Activated T-cell treated with anti-CD3 and anti-CD28 coated beads, Interleukin-2, amount 50 U/mL, for 72 hours (primary cell): ENCODE measurements at places on chromosomes 2 and 18.

DNA sequence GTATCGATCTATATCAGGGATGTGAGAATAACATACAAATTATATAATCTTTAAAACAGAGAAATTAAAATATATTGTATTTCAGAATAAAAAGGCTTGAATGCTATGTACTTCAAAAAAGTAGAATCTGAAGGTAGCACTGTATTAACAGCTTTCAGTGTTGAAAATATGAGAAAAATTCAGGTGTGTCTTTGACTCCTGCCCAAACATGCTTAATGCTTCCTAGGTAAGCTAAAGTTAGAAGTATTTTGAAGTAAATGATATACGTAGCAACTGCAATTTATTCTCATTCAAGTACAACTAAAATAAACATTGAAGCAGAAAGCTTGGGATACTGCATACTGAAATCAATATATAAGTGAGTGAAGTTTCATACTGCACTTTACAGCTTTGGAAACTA is 1082.0 kb upstream of the ACVR2A start:
- no peaks in the 10 kb centered on the region for H3K4me1 ChIP-seq
- no peak overlapping the region for H3K4me3 ChIP-seq
- DNase-seq, result no peak
- H3K36me3 ChIP-seq, result no peaks in the 10 kb centered on the region

DNA sequence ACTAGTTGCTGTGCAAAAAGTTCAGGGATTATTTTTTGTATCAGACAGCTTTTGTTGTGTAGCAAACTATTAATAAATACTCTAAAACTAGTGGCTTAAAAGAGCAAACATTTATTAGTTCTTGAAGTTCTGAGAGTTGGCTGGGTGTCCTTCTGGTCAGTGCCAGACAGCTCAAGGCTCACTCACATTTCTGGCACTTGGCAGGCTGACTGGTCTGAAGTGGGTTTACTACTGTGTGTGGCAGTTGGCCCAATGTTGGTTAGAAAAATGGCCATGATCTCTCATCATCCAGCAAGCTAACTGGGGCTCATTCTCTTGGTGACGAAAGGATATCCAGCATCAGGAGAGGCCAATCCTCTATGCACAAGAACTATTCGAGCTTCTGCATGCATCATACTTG is 71.4 kb upstream of the ZNF385B start:
- H3K4me3 ChIP-seq, result no peak overlapping the region
- no peaks in the 10 kb centered on the region for H3K27me3 ChIP-seq
- H3K4me1 ChIP-seq, result no peaks in the 10 kb centered on the region
- peaks cover 6% of the 10 kb centered on the region for H3K36me3 ChIP-seq

GRCh38 chr2:208819190-208819589 is 412.6 kb downstream of the PTH2R start:
- no peaks in the 10 kb centered on the region for H3K4me1 ChIP-seq
- no peak overlapping the region for H3K4me3 ChIP-seq
- H3K27me3 ChIP-seq, result no peaks in the 10 kb centered on the region
- no peak for DNase-seq
- H3K36me3 ChIP-seq, result no peaks in the 10 kb centered on the region
- H3K27ac ChIP-seq, result no peak overlapping the region

- no peaks in the 10 kb centered on the region for H3K4me1 ChIP-seq
- H3K27me3 ChIP-seq, result peaks cover 35% of the 10 kb centered on the region
- no peak overlapping the region for H3K27ac ChIP-seq
- H3K36me3 ChIP-seq, result no peaks in the 10 kb centered on the region
- H3K4me3 ChIP-seq, result no peak overlapping the region
- DNase-seq, result no peak
Observed at GRCh38 chr2:216584112-216584511, 49.1 kb upstream of the IGFBP2 start.

DNA sequence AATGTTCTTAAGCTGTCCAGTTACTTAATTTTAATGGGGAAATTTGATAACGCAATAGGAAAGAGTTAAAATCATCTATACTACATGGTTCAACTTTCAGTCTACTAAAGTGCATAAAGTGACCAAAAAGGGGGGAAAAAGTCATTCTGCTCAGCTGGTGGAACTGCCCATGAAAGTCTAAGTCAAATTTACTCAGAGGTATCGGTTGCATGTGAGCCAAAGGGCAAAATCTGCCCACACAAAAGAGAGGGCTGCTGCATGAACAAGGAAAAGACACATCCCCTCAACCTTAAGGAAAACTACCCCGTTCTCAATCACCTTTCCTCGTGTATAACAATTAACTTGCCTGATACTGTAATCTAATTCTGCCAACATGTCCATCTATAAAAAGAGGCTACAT is 126.1 kb downstream of the TCF4 start:
- H3K4me3 ChIP-seq, result no peak overlapping the region
- no peaks in the 10 kb centered on the region for H3K4me1 ChIP-seq
- H3K36me3 ChIP-seq, result no peaks in the 10 kb centered on the region
- DNase-seq, result no peak
- H3K27me3 ChIP-seq, result peaks cover 5% of the 10 kb centered on the region

DNA sequence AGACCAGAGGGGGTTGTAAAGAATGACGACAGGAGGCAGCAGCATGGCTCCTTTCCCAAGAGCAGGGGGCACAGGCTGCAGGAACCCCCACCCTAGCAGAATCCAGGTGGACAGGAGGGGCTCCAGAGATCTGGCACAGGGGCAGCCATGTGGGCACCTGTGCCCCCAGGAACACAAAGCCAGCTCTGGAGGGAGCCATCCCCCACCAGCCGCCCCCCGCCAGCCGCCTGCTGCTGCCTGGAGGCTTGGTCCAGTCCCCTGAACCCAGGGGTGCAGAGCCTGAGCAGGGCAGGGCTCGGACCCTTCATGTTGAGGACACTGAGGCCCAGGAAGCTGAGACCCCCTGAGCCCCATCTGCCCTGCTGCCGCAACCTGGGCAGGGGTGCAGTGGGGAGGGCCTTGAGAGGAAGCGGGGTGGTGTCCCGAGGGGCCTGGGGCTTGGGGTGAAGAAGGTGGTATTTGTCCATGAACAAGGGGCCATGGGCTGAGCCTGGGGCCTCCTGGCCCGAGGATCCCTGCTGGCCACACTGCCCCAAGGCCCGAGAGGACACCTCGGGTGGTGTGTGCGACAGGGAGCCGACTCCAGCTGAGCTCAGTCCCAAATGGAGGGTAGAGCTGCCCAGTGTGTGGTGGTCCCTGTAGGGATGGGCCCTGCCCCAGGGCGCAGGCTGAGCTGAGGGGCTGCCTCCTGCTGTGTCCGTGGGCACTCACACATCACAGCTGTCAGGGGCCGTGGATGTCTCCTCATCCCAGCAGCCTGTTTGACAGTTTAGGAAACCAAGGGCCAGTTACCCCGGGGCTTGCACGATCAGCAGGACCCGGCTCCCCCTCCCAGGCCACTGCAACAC is 39.8 kb upstream of the SNED1 start:
- H3K27ac ChIP-seq, result no peak overlapping the region
- H3K4me1 ChIP-seq, result no peaks in the 10 kb centered on the region
- H3K36me3 ChIP-seq, result no peaks in the 10 kb centered on the region
- no peaks in the 10 kb centered on the region for H3K27me3 ChIP-seq

- H3K27me3 ChIP-seq, result no peaks in the 10 kb centered on the region
- DNase-seq, result no peak
- H3K4me1 ChIP-seq, result no peaks in the 10 kb centered on the region
Observed at GRCh38 chr18:69387186-69387585, 13.5 kb upstream of the DOK6 start.

DNA sequence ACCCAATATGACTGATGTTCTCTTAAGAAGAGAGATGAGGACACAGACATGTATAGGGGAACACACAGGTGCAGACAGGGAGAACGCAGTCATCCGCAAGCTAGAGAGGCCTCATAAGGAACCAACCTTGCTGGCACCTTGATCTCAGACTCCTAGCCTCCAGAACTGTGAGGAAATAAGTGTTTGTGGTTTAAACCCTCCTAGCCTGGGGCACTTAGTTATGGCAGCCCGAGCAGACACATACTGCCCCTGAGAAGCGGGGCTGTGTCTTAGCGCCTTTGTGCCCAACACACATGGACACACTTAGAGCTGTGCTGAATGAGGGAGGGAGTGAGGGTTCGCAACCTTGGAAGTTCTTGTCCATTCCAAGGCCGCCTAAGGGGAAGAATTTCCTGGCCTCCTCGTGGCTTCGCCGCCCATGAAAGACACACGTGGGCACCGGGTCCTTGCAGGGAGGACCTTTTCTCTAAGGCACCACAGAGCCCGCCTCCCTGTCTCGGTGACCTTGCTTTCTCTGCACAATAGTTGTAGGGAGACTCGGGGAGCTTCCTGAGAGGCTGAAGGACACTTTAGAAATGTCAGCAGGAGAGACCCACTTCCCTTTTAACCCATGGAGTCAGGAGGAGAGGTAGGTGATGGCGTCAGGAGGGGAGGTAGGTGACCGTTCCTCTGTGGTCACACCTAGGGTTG is 224.5 kb upstream of the HDAC4 start:
- DNase-seq, result no peak
- no peak overlapping the region for H3K4me3 ChIP-seq
- no peaks in the 10 kb centered on the region for H3K27me3 ChIP-seq
- no peak overlapping the region for H3K27ac ChIP-seq
- peaks cover 54% of the 10 kb centered on the region for H3K4me1 ChIP-seq

- no peak for DNase-seq
- H3K4me3 ChIP-seq, result no peak overlapping the region
- no peaks in the 10 kb centered on the region for H3K4me1 ChIP-seq
Observed at GRCh38 chr2:15517793-15518192, 43.3 kb downstream of the NBAS start.

DNA sequence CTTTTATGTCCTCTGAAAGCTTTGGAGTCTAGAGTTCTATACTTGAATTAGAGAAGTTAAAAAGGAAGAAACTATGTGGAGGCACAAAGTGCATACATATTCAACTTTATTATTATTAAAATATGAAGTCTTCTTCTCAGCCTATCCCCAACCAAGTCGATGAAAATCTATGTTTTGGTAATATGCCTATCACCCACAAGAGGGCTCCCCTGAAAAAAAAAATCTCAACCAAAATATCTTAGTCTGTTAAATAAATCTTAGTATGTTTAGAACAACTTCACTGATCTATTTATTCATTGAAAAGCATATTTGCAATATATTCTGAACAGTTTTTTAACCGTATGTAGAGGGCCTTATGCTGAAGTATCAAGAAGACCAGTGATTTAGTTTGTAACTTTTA is 804.5 kb downstream of the TDRD15 start:
- no peaks in the 10 kb centered on the region for H3K4me1 ChIP-seq
- DNase-seq, result no peak
- no peaks in the 10 kb centered on the region for H3K27me3 ChIP-seq
- no peak overlapping the region for H3K27ac ChIP-seq
- no peaks in the 10 kb centered on the region for H3K36me3 ChIP-seq

DNA sequence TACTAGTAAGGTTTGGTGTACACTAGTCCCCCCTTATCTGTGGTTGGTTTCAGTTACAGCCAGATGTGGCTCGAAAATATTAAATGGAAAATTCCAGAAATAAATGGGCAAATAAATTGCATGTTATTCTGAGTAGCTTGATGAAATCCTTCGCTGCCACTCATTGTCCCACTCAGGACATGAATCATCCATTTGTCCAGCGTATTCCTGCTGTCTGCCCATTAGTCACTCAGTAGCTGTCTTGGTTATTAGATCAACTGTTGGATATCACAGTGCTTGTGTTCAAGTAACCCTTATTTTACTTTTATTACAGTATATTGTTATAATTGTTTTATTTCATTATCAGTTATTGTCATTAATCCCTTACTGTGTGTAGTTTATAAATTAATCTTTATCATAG is 21.7 kb downstream of the ZDBF2 start:
- H3K4me3 ChIP-seq, result no peak overlapping the region
- no peak for DNase-seq
- no peak overlapping the region for H3K27ac ChIP-seq
- H3K36me3 ChIP-seq, result peaks cover 2% of the 10 kb centered on the region
- no peaks in the 10 kb centered on the region for H3K4me1 ChIP-seq
- H3K27me3 ChIP-seq, result no peaks in the 10 kb centered on the region
